SHP77 treated with DMSO at 0.1 percent for 48 hours (cell line): ENCODE measurements at places on chromosomes 1 and 21.

GRCh38 chr1:25737130-25737529 lies 62.9 kb upstream of the SELENON start:
- DNase-seq = peak; percentile 41

- no peak for DNase-seq
These were observed 89.5 kb downstream of the NRIP1 start for GRCh38 chr21:14975136-14975919.

DNA sequence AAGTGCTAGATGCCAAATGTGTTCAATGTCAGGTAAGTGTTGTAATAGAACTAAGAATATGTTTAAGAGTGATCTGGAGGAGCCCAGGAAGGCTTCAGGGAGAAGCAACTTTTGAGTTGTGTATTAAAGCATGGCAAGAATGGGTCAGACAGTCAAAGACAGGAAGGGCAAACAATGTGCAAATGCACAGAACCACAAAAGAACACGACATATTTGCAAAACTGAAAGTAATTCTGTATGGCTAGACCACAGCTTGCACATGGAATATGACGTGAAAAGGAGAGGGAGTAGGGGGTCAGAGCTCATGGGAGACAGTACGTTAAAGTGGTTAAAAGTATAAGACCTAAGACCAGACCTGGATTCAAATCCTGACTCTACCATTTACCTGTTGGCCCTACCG lies 7.1 kb upstream of the SORT1 start:
- DNase-seq = no peak

GRCh38 chr1:44326821-44327465 lies 28.1 kb downstream of the ERI3 start:
- DNase-seq = no peak

GRCh38 chr1:174966008-174966572 lies 33.7 kb upstream of the CACYBP start:
- DNase-seq = no peak

DNA sequence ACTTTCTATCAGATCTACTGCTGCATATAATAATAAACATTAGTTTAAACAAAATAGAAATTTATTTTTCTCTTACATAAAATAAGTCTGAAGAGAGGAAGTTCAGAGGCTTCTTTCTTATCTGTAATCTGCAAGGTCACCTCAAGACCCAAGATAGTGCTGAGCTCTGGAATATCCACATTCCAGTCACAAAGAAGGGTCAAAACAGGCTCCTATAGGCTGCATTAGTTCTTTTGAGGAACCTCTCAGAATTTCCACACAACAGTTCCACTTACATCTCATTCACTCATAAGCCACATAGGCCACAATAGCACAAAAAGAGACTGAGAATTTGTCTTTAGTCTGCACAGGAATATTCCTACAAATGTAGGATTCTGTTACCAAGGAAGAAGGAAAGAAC lies 15.4 kb downstream of the DYNLT5 start:
- DNase-seq = no peak

- no peak for DNase-seq
These were observed 296.1 kb downstream of the HHIPL2 start for GRCh38 chr1:222251847-222252246.

DNA sequence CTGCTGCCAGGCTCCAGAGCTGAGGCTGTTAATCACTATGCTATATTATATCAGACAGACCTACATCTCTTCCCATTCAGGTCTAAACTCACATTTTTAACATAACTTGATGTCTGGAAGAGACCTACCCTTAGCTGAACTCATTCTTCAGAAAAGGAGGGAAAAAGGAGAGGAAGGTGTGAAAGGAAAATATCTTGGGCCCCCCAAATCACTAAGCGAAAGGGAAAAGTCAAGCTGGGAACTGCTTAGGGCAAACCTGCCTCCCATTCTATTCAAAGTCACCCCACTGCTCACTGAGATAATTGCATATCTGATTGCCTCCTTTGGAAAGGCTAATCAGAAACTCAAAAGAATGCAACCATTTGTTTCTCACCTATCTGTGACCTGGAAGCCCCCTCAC lies 222.2 kb downstream of the ASTN1 start:
- DNase-seq = no peak

- peak; percentile 58 for DNase-seq
These were observed 115.6 kb downstream of the PGBD5 start for GRCh38 chr1:230310381-230311163.

DNA sequence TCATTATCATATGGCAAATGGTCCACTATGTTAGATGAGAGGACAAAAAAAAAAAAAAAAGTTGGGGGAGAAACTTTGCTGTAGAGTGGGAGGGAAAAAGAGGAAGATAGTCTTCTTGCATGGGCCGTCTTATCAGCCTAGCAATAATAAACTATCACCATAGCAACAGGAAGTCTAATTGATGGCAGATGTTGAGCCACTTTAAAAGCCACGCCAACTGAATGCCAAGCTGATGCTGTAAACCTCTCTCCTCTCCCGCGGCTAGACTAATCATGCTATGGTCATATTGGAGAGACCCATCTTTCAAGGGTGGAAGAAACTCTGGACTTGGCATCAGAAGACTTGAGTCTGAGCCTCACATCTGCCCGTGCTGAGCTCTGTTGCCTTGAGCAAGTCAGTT lies 122.2 kb upstream of the HOOK1 start:
- no peak for DNase-seq
